ENCODE measurements at places on chromosomes 16 and 17.

GRCh38 chr16:88809068-88809675 is 2.6 kb downstream of the APRT start:
- no peak for DNase-seq

- DNase-seq = no peak
Measured at GRCh38 chr17:82084373-82085030, 13.5 kb downstream of the FASN start.

GRCh38 chr17:13508896-13509295 is 92.8 kb downstream of the HS3ST3A1 start:
- no peak for DNase-seq

DNA sequence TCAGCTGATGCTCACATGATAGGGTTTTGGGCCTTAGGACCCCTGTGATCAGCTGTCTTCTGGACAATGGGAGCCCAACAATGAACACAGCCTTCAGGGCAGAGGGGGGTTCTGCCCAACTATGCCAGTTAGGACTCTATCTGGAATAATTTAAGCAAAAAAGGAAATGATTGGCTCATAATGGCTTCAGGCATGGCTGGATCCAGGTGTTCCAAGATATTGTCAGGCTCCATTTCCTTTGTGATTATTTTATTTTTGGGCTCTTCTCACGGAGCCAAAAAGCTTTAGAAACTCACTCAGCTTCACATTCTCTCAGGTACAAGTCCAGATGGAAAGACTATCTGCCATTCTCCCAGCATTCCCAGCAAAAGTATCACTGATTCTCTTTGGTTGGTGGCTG is 2.9 kb upstream of the MT2A start:
- DNase-seq = no peak

DNA sequence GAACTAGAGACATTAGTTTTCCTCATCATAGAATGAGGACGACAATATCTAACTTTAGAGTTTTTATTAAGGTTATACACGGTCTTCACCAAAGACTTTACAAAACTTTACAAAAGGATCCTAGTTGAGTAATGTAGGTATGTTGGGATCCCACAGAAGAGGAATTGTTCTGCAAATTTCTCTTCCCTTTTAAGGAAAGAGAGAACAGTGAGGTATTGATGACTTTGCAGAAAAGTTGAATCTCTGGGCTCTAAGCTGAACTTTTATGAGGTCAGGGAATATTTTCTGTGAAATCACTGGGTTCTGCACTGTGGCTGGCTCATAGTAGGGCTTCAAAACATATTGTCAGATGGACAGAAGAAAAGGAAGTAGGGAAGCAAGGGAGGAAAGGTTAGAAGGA is 89.8 kb upstream of the PIRT start:
- no peak for DNase-seq

GRCh38 chr16:14301169-14302030 is 230.3 kb downstream of the MRTFB start:
- DNase-seq = no peak

DNA sequence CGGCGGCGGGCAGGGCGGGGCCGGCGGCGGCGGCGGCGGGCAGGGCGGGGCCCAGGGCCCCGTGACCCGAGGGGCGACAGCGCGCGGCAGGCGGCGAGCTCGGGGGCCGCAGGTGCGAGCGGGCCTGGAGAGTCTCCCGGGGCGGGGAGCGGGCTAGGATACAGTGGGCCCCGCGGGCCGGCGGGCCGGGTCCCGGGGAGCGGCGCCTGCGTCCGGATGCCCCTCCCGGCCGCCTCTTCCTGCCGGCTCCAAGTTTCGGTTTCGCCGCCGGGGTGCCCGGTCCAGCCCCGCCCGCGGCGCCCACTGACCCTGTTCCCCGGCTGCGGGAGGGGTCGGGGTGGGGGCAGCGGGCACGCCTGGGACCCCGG is at the start of gene RNF213:
Gene RNF213, plus strand, starts transcription at position 62 of the 368 bp plus-strand sequence. CDS start 2,830 bp downstream, outside the sequence.
- no peak for DNase-seq

DNA sequence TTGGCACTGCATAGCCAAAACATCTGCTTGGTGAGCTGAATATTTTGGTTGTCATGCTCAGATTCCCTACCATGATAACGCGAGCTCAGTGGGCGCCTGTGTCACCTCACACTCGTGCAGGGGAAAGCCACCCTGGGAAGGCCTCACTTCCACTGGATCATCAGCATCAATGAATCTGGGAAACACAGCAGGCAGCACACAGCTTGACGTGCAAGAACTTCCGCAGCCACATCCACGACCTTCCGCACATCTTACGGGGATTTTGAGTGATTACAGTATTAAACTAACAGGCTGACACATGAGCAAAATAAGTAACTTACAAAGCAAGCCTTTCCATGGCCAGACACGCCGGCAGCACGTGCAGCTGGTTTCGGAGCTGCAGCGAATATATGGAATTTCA is 54.7 kb upstream of the FOXF1 start:
- no peak for DNase-seq

DNA sequence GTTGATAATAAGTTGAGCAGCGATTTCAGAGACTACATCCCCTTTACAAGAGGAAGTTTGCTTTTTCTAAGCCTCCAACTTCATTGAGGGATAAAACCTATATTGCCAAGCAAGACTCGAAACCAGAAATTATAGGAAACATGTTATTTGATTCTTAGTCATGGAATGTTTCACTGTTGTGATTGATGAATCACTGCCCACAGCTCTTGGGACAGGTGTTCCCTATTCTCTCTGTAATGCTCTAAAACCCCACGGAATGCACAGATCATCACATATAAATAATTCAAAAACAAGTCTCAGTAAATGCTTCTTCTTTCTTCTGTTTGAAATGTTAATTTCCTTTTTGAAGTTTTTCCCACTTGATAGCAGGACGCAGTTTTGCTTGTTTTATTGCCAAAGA is 809.5 kb upstream of the GOT2 start:
- no peak for DNase-seq

GRCh38 chr17:40366076-40366860 is 1.7 kb upstream of the GJD3 start:
- DNase-seq = no peak

GRCh38 chr17:19346351-19347255 is 15.9 kb downstream of the B9D1 start:
- DNase-seq = no peak

DNA sequence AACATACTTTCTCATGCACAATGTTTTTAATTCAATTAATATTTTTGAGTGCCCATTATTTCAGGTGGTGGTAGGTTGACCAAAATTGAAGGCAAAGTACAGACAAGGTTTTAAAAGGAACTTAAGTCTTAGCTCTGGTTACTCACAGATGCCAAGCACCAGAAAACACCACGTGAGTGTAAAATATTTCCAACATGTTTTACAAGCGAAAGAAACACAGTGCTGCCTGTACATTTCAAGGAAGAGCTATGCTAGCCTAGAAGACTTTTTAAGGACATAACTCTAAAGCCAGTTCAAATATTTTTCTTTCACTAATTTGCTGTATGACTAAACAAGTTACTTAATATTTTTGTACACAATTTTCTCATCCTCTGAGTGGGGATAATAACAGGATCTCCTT is 736.4 kb upstream of the GOT2 start:
- DNase-seq = no peak

- DNase-seq = no peak
Measured at GRCh38 chr17:48162946-48163506, 55.5 kb downstream of the SNX11 start.

DNA sequence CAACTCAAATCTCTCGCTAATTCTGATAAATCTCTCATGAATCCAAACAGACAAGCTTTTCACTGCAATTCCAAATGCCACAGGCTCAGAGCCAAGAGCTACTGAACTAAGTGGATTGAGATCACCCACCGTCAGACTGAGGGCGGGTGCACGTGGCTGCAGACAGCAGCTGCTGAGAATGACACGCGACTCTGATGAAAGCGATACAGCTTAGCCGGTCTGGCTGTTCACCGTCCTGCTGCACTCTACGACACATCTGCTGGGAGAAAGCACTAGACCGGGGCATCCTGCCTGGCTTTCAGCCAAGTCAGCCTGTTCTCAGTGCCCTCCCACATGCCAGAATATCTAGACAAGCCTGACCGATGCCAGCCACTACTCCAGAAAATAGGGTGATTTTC is 42.6 kb downstream of the KLHDC4 start:
- DNase-seq = no peak

DNA sequence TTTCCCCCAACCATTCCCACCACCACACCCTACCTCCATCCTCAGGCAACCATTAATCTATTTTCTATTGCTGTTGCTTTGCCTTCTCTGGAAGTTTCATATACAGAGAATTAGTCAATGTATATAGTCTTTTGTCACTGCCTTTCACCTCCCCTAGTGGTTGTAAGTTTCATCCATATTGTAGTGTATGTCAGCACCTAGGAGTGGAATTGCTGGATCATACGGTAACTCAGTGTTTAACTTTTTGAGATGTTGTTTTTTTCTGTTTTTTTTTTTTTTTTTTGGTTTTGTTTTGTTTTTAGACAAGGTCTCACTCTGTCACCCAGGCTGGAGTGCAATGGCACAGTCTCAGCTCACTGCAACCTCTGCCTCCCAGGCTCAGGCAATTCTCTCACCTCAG is 16.9 kb downstream of the EEF2K start:
- DNase-seq = no peak

GRCh38 chr17:21279198-21279535 is 5.3 kb upstream of the MAP2K3 start:
- no peak for DNase-seq

GRCh38 chr17:27981978-27982377 is 60.5 kb upstream of the NLK start:
- DNase-seq = no peak

DNA sequence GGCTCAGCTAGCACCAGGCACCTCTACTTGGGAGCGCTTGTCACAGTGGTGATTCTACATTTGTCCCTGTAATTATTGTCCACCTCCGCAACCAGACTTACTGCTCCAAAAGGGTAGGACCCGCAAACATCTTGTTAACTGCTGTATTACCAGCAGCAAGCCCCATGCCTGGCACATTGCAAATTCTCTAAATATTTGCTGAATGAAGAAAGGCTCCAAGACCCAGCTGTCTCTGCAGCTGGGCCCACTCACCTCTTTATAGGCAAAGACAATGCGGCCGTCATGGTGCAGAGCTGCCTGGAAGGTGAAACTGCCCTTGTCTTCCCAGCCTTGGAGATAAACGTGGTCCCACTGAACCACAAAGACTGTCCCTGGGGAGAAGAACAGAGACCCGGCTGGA is 44.3 kb downstream of the PLXDC1 start:
- DNase-seq = no peak

GRCh38 chr17:45653616-45654015 is 130.5 kb upstream of the CRHR1 start:
- no peak for DNase-seq

- DNase-seq = no peak
Measured at GRCh38 chr17:39150795-39151149, 665 bp downstream of the PLXDC1 start.

- DNase-seq = no peak
Measured at GRCh38 chr16:14600164-14600563, 29.9 kb downstream of the PARN start.

DNA sequence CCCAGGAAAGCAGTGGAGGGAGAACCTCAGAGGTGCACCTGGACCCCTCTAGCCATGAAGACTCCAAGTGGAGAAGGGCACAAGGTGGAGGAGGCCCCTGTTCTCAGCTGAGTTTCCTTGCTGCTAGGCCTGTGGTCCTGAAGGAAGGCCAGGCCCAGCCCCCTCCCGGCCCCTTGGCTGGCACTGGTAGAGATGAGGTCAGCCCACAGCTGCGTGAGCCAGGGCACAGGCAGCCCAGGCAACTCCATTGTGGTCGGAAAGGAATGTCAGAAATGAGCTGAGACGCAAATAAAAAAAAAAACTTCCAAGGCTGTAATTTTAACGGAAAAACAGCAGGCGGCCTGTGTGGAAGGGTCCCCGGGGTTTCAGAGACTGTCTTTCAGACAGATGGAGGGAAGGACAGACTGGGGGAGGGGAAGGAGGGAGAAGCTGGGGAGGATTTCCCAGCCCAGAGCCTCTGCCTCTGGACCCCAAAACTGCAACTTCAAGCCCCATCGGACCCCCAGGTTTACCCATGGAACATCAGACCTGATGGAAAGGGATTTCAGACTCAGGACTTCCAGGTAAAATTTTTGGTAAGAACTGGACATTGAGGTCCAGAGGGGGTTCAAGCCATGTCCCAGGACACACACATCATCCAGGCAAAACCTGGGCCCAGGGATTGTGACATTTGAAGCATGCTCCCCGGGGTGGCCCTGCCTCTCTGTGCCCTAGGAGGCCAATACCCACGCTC is 25.6 kb upstream of the MRPS23 start:
- peak; percentile 65 for DNase-seq

- no peak for DNase-seq
Measured at GRCh38 chr17:58184308-58184985, 8.1 kb upstream of the EPX start.

- DNase-seq = no peak
Measured at GRCh38 chr17:61245706-61246135, 153.9 kb upstream of the TBX2 start.

GRCh38 chr16:50522324-50522723 is 25.9 kb upstream of the NKD1 start:
- DNase-seq = no peak

DNA sequence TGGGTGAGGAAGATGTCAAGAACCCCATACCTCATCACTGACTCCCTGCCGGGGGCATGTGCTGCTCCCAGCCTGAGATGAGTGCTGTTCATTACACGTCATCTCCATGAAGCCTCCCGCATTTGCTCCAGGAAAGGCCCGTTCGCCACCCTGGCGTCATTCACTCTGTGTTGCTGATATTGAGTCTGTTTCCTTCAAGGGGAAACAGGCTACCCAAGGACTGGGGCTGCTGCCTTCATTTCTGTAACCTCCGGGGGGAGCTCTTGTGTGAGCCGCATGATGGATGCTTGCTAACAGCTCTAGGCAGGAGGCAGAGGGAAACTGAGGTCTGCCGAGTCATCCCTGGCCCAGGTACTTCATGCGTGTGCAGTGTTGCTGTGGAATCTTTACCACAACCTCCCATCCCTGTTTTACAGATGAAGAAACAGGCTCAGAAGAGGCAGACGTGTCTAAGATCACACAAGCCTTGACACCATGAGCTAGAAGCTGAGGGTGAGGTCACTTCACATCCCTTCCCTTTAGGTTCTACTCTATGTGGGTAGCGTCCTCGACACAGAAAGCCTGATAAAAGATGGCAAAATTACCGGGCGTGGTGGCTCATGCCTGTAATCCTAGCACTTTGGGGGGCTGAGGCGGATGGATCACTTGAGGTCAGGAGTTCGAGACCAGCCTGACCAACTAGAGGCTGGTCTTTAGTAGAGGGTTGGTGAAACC is 3.5 kb upstream of the ARMC5 start:
- DNase-seq = no peak

DNA sequence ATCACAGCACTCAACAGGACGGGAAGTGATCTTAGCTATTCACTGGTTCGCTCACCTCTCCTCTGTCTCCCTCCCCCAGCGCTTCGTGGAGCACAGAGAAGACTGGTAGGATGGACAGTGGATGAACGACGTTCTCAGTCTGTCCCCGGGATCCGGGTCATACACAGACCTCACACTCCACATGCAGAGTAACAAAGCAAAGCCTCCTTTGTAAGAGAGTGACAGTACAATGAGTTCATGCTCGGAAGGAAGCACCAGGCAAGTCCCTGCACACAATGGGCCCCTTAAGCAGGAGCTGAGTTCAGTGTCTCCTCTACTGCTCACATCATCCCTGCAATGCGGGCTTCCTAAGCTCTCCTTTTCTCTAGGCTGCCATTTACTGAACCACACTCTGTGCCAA is 356.9 kb downstream of the C16orf95 start:
- no peak for DNase-seq

GRCh38 chr17:60392845-60393702 is 1.1 kb upstream of the USP32 start:
- no peak for DNase-seq

GRCh38 chr16:67971111-67971510 is 2.7 kb upstream of the SLC12A4 start:
- no peak for DNase-seq

GRCh38 chr17:1398028-1398427 is 2.0 kb downstream of the YWHAE start:
- DNase-seq = no peak

All from NCI-H1048 (cell line).